Activated CD8-positive, alpha-beta T cell treated with anti-CD3 and anti-CD28 coated beads, Interleukin-2, amount 10 ng/mL, durations not matched to agents 7 days and 5 days (primary cell): ENCODE measurements at places on chromosomes 5 and 9. TPM values are rescaled to one million over a fixed set of nuclear protein-coding genes. Genes with fewer than 3 reads are reported as not detected.

- DNase-seq, result no peak
Observed at GRCh38 chr9:120859361-120859760, 16.6 kb upstream of the PSMD5 start.

Gene DIRAS2
- total RNA-seq, result not detected

Gene FCHO2
- 0.34 TPM for total RNA-seq

DNA sequence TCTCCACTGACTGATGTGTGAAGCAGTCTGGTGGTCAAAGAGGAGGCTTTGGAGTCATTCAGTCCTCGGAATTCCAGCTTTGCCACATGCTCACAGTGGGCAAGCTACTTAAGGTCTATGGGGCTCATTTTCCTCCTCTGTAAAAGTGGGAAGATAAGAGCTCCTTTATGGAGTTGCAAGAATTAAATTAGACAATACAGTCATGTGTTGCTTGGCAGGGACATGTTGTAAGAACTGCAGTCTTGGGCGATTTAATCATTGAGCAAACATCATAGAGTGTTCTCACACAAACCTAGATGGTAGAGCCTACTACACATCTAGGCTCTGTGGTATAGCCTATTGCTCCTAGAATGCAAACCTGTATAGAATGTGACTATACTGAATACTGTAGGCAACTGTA, 253.9 kb downstream of the SH3GL2 start:
- DNase-seq, result no peak

Gene THOC3
- total RNA-seq, result 67.3 TPM

- no peak for DNase-seq
Observed at GRCh38 chr5:56733580-56733979, 81.8 kb upstream of the MAP3K1 start.

Gene LRRC70
- 1.4 TPM for total RNA-seq

Gene GCNT4
- total RNA-seq, result 2.1 TPM

Gene OTULINL
- 59.6 TPM for total RNA-seq

DNA sequence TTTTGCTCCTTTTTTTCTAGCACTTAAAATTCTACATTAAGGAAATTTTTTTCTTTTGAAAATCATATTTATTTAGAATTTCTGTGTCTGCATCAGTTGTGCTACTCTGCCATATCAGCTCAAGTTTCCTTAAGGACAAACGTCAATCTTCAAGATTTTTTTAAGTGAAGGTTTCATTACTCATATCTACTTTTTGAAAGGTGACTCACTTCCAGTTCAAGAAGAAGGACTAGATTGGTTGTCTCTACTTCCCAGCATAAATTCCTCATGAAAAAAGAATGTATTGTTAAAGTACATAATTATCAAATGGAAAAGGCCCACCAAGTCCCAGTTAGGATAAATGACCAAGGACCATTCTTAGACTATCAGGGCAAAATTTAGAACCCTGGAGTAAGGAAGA, 626.5 kb downstream of the DMRTA1 start:
- no peak for DNase-seq

DNA sequence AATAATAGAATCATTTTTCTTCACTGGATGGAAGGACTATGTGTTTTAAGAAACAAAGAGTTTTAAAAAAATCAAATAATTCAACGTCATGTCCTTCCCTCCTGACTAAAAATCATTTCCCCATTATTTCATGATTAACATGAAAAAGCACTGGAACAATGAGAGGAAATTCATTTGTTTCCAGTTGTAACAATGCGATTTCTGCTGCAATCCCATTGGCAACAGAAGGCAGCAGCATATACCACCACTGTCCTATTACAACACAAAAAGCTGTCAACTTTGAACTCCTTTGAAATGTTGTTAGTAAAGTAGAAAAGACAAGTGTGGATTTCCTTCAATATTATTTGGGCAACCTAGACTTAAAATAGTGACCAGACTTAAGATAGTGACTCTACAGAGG, 3.1 kb downstream of the C5orf63 start:
- no peak for DNase-seq

GRCh38 chr9:20558566-20559016, 63.7 kb downstream of the MLLT3 start:
- DNase-seq, result no peak

GRCh38 chr5:105903069-105903468, 1767.7 kb downstream of the EFNA5 start:
- DNase-seq, result no peak

Gene BRINP1
- not detected for total RNA-seq

DNA sequence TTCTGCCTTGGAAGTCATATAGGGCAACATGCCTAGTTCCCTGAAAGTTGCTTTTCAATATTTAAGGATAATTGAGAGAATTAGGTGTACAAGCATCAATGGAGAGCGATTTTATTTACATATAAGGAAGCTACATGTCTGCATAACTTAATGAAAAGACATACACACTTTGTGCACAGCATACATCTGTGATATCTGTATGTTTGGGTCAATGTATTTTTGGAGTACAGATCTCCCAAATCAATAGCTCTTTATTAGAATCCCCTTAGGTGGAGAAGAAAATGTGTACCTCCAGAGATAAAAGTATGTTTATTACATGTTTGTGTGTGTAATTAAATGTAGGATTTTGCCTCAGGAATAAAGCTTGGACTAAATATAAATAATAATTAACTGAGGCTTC, 373.7 kb upstream of the CCNH start:
- no peak for DNase-seq

Gene ZBED3
- total RNA-seq, result 2.0 TPM

Gene SPATA31D4
- not detected for total RNA-seq

GRCh38 chr9:127336086-127336485, 60.9 kb upstream of the SLC2A8 start:
- DNase-seq, result no peak

DNA sequence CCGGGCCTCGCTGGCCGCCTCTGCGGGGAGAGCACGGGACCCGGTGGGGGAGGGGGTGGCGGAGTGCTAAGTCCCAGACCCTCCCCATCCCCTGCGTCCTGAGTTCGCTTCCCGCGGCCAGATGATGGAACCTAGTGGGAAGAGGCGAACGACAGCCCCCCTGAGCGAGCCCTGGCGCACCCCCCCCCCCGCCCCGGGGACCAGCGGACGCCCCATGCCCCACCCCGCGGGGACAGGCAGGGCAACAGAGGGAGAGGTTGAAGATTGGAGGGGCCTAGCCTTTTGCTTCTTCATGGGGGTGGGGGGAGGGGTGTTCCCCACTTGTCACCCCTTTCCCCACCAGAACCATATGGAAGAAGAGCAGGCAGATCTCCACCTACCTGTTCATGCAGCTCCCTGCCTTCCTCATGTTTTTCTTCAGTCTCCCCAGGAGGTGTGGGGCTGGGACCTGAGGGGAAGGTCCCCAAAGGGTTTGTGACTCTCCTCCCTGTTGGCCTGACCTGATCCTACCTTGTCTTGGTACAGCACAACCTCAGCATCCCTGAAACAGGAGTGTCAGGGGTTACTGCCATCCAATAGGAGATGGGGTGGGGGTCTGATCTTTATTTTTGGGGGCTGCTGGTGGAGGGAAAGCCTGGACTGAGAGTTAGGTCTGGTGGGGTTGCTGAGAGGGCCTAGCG, 485 bp downstream of the FAM53C start:
- no peak for DNase-seq

GRCh38 chr5:134267366-134268018, 41.6 kb upstream of the PPP2CA start:
- DNase-seq, result no peak
